ENCODE measurements at places on chromosomes 11 and 22.
A peak's percentile ranks its signal among the peaks of the same experiment; 100 is the strongest.

- no peak overlapping the region for H3K4me3 ChIP-seq
- no peak overlapping the region for H3K27ac ChIP-seq
- H3K4me1 ChIP-seq, result no peaks in the 10 kb centered on the region
- H3K36me3 ChIP-seq, result no peaks in the 10 kb centered on the region
- no peaks in the 10 kb centered on the region for H3K27me3 ChIP-seq
- no peak for DNase-seq
These were observed 313.4 kb downstream of the DLG2 start for GRCh38 chr11:85313741-85314140.

- DNase-seq, result no peak
- no peaks in the 10 kb centered on the region for H3K4me1 ChIP-seq
- no peaks in the 10 kb centered on the region for H3K36me3 ChIP-seq
- no peak overlapping the region for H3K4me3 ChIP-seq
- H3K27me3 ChIP-seq, result no peaks in the 10 kb centered on the region
These were observed 47.2 kb downstream of the MRGPRX2 start for GRCh38 chr11:19013181-19013857.

GRCh38 chr22:20956258-20957101, 10.6 kb upstream of the AIFM3 start:
- H3K27me3 ChIP-seq, result no peaks in the 10 kb centered on the region
- peak overlapping the region; percentile 57 for H3K4me3 ChIP-seq
- no peaks in the 10 kb centered on the region for H3K4me1 ChIP-seq
- peak; percentile 34 for DNase-seq
- H3K27ac ChIP-seq, result no peak overlapping the region

GRCh38 chr11:117749541-117749910, 47.5 kb downstream of the DSCAML1 start:
- DNase-seq, result no peak
- H3K4me1 ChIP-seq, result no peaks in the 10 kb centered on the region
- no peaks in the 10 kb centered on the region for H3K27me3 ChIP-seq
- H3K27ac ChIP-seq, result no peak overlapping the region

- H3K4me3 ChIP-seq, result no peak overlapping the region
- no peaks in the 10 kb centered on the region for H3K36me3 ChIP-seq
- H3K27ac ChIP-seq, result no peak overlapping the region
- no peaks in the 10 kb centered on the region for H3K27me3 ChIP-seq
- no peaks in the 10 kb centered on the region for H3K4me1 ChIP-seq
These were observed 51.7 kb downstream of the GRAMD4 start for GRCh38 chr22:46671824-46672432.

All from fibroblast of lung (primary cell).